GM12864 (cell line): ENCODE measurements at places on chromosomes 1 and 21.
A peak's percentile ranks its signal among the peaks of the same experiment; 100 is the strongest.

- no peak for DNase-seq
These were observed 13.6 kb upstream of the RGL1 start for GRCh38 chr1:183791319-183791718.

- DNase-seq: no peak
These were observed 227.0 kb downstream of the PBX1 start for GRCh38 chr1:164785841-164786534.

GRCh38 chr1:91398291-91398690 lies 6.3 kb downstream of the HFM1 start:
- no peak for DNase-seq

- DNase-seq: peak; percentile 36
These were observed 91.6 kb downstream of the LRRC8C start for GRCh38 chr1:89724369-89725010.

DNA sequence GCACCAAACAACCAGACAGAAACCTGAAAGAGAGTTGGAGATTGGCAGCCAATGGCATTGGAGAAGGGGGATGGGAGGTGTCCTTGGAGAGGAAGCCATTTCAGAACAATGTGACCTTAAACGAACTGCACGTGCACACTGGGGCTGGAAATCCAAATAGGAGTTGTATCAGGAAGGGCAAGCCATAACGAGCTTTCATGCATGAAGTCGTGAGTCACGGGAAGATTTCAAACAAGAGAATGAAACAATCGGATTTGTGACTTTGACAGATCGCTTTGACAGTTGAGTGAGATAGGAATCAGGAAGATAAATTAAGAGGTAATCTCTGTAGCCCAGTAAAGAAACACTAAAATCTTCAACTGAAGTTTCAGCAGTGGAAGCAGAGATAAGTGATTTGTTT lies 445.8 kb upstream of the ZP4 start:
- no peak for DNase-seq

- no peak for DNase-seq
These were observed 9.8 kb upstream of the HPCAL4 start for GRCh38 chr1:39701049-39701439.

DNA sequence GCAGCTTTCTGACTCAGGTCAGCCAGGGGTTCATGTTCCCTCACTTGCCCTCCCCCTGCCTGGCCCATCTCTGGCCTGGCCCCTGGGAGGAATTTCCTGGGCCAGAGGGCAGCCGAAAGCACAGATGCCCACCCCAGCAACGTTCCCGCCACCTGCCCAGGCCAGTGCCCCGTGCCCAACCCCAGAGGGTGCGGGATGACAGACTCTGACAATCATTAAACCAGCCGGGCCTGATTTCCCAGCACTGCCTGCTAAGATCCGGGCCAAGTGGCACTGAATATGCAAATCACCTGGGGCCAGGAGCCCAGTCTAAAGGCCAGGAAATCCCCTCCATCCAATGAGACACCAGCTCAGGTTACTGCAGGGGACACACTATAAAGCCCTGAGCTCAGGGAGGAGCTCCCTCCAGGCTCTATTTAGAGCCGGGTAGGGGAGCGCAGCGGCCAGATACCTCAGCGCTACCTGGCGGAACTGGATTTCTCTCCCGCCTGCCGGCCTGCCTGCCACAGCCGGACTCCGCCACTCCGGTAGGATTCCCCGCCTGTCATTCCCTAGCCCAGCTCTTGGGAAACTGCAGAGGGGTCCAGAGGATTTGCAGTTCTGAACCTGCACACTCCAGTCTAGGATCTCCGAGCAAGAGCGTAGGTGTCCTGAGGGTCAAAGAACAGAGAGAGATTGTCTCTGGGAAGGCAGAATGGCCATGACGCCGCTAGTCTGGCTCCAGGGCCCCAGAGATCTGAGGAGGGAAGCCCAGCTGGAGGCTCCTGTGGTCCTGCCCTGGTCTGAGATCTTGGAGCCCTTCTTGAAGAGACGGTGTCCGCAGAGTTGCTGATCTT lies at the start of gene ELF3:
Gene ELF3 (plus strand): TSS at position 408 of the 836 bp plus-strand sequence. CDS start 550 bp downstream, outside the sequence.
- peak; percentile 24 for DNase-seq

DNA sequence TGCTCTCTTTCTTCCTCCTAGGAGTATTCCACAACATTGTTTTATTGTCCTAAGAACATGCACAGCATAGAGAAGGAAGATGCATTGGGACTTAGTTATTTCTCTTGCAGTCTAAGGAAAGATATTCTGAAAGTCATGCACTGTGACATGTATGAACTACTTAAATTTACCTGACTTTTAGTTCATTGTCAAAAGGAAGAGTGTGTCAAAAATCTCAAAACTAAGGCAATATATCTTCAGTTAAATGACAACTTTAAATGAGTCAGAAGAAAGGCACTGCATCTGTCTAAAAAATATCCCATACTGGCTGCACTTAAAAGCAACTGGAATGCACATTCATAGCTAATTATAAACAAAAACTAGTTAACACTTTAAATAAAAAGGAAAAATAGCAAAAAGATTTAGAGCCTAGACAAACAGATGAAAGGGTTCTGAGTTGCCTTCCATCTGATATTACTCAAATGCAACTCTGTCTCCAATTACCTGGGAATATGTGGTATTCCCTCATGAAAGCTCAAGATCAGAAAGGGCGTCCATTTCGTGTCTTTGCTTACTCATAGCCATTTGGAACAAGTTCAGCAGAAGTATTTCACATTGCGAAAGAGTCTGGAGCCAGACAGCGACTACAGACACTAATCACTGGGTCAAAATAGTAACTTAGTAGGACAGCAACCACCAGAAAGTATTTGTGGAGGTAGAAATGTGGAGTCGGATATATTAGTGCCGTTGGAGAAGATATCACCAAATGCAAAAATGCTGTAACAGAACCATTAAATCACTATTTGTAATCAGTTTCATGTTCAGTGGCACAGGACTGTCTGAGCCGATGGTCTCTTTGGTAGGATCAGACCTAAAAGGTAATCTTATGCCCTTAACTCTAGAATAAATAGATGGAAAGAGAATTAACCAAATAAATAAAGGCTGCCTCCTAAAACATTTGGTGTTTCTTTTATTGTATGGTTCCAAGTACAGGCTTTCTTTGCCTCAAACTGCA lies 225.7 kb downstream of the GREM2 start:
- no peak for DNase-seq

DNA sequence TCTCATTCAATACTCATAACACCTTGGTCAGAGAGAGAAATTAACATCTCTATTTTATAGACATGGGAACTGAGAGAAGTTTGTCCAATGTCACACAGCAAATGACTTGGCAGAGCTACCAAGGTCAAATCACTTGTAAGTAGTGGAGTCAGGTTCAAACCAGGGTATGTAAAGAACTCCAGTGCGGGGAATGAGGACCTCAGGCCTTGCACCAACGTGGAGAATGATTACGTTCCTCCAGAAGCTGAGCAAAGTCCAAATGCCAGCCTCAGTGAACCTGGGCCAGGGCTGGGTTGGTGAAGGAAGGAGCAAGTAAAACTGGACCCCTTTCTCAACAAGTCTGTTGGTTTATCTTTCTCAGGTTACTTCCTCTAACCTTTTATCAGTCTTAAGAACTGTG lies 1.8 kb upstream of the CSF1 start:
- DNase-seq: no peak

GRCh38 chr1:92030656-92031107 lies 897 bp downstream of the EPHX4 start:
- no peak for DNase-seq

- no peak for DNase-seq
These were observed 58.4 kb downstream of the FHAD1 start for GRCh38 chr1:15305468-15305770.

- no peak for DNase-seq
These were observed 1.7 kb downstream of the PITHD1 start for GRCh38 chr1:23779826-23780371.

- DNase-seq: no peak
These were observed 7.3 kb downstream of the RAB4A start for GRCh38 chr1:229278120-229278741.

- no peak for DNase-seq
These were observed 45.7 kb downstream of the PTGFR start for GRCh38 chr1:78536427-78536826.

- DNase-seq: no peak
These were observed 1.2 kb upstream of the NBPF1 start for GRCh38 chr1:16614361-16615252.

DNA sequence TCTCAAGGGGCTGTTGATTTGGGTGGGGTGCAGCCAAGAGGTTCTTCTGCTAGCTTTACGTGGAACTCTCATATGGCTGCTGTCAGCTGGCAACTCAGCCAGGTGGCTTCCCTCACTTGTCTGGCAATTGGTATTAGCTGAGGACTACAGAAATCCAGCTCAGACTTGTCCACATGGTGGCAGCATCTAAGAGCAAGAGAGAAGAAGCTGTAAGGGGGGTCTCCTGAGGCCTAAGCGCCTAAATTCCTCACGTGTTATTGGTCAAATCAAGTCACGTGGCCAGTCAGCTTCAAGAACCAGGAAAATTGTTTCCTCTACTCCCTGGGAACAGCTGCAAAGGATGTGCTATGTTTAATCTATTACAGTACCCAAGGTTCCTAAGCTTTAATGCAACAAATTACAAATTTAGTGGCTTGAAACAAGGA lies 4.2 kb upstream of the DYRK3 start:
- peak; percentile 71 for DNase-seq

GRCh38 chr1:205453466-205453865 lies 2.4 kb downstream of the BLACAT1 start:
- DNase-seq: no peak

DNA sequence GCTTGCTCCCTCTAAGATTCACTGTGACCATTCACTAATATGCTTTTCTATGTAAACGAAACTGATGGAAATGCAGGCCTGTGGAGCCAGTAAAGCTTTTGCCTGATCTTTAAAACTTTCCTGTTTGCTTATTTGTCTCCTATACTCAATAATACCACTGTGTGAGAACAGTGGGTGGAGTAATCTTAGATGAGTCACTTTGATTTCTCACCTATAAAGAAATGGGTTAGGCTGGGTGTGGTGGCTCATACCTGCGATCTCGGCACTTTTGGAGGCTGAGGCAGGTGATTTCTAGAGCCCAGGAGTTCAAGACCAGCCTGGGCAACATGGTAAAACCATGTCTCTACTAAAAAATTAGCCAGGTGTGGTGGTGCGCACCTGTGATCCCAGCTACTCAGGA lies 70.8 kb downstream of the RWDD3 start:
- DNase-seq: no peak

DNA sequence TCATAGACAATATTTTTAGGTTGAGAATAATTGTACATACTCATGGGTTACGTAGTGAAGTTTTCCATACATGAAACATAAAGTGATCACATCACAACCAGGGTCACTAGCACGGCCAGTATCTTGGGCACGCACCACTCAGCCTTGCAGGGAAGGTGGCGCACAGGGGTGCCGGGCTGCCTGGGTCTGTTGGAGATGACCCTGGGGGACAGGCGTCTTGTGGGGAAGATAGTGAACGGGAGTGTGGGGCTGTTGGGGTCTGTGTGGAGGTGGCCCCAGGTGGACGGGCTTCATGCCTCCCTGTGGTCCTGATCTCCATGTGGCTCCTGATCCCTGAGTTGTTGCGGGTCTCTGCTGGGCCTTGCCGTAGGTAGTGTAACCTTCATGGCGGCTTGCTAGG lies 38.3 kb upstream of the PRSS38 start:
- no peak for DNase-seq

DNA sequence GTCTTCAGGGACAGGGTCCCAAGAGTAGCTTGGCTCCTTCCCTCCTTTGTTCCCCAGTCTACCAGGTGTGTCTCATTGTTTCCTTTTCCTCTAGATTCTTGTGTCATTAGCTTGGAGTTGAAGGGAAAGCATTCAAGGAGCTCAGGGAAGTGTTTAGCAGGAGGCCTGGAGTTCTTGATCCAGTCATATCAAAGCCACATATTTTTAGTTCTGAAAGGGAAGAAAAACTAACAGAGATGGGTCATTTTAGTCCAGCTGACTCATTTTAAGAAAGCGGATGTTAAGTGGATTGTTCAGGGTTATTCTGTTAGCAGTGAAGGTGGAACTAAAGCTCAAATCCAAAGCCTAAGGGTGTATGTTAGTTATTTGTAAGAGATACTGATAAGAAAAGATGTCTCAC lies 721 bp downstream of the C1orf54 start:
- DNase-seq: no peak

DNA sequence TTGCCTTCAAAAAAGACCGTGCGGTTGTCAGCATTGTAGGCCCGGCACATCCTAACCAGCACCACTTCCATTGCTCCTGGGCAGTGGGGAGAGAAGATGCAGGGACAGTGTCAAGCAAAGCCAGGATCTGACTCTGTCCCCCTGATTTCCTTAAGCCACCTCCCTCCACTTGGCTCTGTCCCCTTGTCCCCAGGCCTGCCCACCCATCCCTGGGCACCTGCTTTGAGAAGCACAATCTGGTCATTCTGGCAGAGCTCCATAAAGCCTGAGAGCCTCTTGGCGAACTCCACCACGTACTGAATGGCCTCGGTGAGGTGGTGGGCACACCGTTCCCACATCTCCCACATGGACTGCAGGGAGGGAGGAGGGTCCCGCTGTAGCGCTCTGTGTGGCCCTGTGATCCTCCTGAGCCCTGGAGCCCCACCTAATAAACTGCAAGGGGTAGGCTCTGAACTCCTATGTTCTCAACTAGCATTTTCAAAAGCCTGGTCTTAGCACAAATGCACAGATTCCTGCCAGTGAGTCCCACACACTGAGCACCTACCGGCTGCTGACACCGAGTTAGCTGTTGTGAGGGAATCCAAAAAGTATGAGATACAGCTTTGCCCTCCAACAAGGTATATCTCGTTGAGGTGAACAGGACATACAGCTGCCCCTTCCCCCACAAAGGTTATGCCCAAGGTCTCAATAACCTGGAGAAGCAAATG lies 8.2 kb upstream of the LINGO4 start:
- DNase-seq: no peak

- no peak for DNase-seq
These were observed 21.6 kb upstream of the ZNF678 start for GRCh38 chr1:227541796-227542152.

GRCh38 chr1:184753608-184754475 lies 816 bp downstream of the EDEM3 start:
- DNase-seq: no peak

DNA sequence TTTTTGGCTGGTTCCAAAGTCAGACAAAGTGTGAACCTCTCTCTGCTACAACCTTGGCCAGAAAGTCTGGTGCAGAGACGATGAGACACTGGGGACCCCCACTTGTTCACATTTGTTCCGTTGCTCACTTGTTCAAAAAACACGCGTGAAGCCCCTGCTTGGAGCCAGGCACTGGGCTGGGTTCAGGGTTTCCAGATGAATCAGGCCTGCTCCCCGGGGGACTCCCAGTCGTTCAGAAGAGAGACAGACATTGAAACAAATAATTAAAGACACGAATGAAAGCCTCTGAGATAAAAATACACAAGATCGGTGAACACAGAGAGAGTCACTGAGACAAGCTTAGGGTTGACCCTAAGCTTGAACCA lies 101.5 kb upstream of the RUNX3 start:
- DNase-seq: no peak

- DNase-seq: no peak
These were observed 559.0 kb upstream of the PLXNA2 start for GRCh38 chr1:208803011-208803811.

- DNase-seq: no peak
These were observed 45.7 kb downstream of the NTPCR start for GRCh38 chr1:232996143-232996542.
